ENCODE measurements at places on chromosomes 3 and 15.

- peak; percentile 94 for DNase-seq
Observed at GRCh38 chr3:134846911-134847317, 51.9 kb downstream of the EPHB1 start.

- peak; percentile 75 for DNase-seq
Observed at GRCh38 chr3:57007521-57008460, 52.7 kb upstream of the SPATA12 start.

DNA sequence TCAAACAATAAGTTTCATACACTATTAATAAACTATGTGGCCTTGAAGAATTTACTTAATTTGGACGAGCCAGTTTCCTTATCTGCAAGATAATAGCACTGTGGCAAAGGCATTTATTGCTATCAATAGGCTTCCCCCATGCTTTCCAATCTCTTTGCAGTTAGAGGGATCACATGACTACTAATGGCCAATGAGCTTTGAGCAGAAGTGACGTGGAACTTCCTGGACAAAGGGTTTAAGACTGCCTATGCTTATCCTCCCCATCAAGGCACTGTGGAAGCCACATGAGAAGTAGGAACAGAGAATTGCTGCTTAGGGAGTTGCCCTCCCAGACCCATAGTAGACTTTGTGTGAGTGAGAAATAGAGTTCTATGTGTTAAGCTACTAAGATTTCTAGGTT is 16.7 kb upstream of the ZMAT3 start:
- peak; percentile 8 for DNase-seq

DNA sequence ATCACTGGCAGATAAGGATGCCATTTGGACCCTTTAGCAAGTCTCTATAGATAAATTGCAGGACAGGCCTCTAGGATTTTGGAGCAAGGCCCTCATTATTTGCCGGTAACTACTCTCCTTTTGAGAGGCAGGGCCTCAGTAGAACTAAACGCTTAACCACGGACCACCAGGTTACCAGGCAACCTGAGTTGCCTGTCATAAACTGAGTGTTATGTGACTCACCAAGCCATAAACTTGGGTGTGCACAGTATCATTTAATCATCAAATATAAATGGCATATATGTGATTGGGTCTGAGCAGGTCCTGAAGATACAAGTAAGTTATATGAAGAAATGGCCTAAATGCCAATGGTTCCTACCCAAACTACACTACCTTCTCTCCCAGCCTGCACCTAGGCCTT is 93.2 kb downstream of the BCHE start:
- no peak for DNase-seq

- no peak for DNase-seq
Observed at GRCh38 chr3:41370307-41370706, 171.0 kb downstream of the CTNNB1 start.

- no peak for DNase-seq
Observed at GRCh38 chr15:28978011-28978378, 92.2 kb downstream of the APBA2 start.

DNA sequence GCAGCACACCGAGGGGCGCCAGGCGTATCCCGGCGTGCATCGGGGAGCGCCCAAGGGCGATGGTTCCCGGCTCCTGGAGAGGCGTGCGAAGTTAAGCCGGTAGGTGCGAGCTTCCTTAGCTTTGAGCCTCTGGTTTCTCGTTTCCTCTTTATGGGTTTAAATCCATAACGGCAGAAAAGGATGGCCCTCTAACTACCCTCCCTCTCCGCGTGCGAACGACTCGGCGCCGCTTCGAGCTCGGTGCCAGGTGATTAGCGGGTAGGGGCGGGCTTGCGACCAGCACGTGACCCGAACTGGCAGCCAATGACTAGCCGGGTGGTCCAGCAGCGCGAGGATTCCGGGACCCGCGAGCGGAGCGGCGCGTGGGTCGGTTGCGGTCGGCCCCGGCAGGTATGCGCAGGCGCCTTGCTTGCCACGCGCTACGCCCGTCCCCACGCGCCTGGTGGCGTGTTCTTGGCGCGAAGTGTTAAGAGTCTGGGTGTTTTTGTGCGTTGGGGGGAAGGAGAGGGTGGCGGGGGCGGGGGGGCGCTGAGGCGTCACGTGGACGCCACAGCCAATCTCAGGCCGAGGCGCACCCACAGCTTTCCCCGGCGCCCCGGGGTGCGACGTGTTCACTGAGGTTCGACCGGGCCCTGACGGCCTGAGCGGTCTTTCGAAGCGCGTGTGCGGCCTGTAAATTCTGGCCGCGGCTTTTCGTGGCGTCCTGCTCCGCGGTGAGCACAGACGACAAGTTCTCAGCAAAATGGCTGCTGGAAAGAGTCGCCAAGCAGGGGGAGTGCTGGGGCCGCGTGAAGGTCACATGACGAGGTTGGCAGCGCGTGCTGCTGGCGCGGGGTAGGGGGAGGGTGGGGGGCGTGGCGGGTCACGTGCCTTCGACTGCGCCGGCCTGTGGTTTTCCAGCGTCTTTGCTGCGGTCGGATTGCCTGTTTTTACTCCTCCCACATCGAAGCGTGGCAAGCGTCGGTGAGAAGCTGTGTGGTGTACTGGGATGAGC is 38.7 kb upstream of the MGA start:
- DNase-seq = peak; percentile 75

GRCh38 chr3:85037203-85037602 is 78.4 kb downstream of the CADM2 start:
- no peak for DNase-seq

GRCh38 chr3:179093807-179094206 is 22.2 kb upstream of the ZMAT3 start:
- peak; percentile 24 for DNase-seq

GRCh38 chr3:46948830-46949671 is 27.5 kb downstream of the CCDC12 start:
- peak; percentile 23 for DNase-seq

- no peak for DNase-seq
Observed at GRCh38 chr15:60130821-60131220, 126.7 kb downstream of the FOXB1 start.
